ENCODE measurements at places on chromosomes 4 and X.

- H3K4me3 ChIP-seq = no peak overlapping the region
- no peak overlapping the region for H3K27ac ChIP-seq
- no peak for DNase-seq
- H3K36me3 ChIP-seq = no peaks in the 10 kb centered on the region
Measured at GRCh38 chrX:10243106-10243505, 86.3 kb downstream of the CLCN4 start.

GRCh38 chr4:60485276-60485675, 714.9 kb upstream of the ADGRL3 start:
- H3K27me3 ChIP-seq = no peaks in the 10 kb centered on the region
- no peak overlapping the region for H3K27ac ChIP-seq
- no peaks in the 10 kb centered on the region for H3K4me1 ChIP-seq
- H3K4me3 ChIP-seq = no peak overlapping the region

- H3K4me3 ChIP-seq = no peak overlapping the region
- peaks cover 2% of the 10 kb centered on the region for H3K36me3 ChIP-seq
- no peak for DNase-seq
- H3K27ac ChIP-seq = no peak overlapping the region
- peaks cover 3% of the 10 kb centered on the region for H3K4me1 ChIP-seq
Measured at GRCh38 chrX:68503836-68504636, 5.2 kb downstream of the YIPF6 start.

GRCh38 chr4:183342541-183343533, 20.6 kb upstream of the CLDN24 start:
- H3K27ac ChIP-seq = no peak overlapping the region
- DNase-seq = no peak
- peaks cover 2% of the 10 kb centered on the region for H3K27me3 ChIP-seq
- H3K4me3 ChIP-seq = no peak overlapping the region

DNA sequence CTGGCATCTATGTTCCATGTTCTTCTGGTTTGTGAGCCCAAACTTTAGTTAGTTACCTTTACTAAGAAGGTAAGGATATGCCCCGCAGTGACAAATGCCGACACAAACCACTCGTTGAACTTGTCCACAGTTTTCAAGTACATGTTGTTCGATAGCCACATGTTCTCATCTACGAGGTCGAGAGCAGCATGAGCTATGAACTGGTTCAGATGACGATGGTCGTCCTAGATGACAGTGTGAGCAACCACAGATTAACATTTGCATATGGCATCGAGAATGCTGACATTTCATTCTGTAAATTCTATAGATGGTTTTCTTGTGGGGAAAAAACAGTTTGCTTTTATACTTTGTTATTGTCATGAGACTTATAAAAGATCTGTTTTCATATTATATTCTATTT, 18.0 kb downstream of the TRAPPC2 start:
- no peak overlapping the region for H3K4me3 ChIP-seq
- no peak for DNase-seq
- peaks cover 11% of the 10 kb centered on the region for H3K4me1 ChIP-seq
- H3K27ac ChIP-seq = no peak overlapping the region
- H3K36me3 ChIP-seq = peaks cover 7% of the 10 kb centered on the region

Data from mesothelial cell of epicardium (in vitro differentiated cells).